ENCODE measurements at places on chromosomes 4 and X.

GRCh38 chr4:67700116-67700737 lies 728 bp downstream of the UBA6 start:
- DNase-seq: no peak

- DNase-seq: no peak
These were observed 277.7 kb downstream of the ARAP2 start for GRCh38 chr4:35966566-35966965.

GRCh38 chrX:49988143-49988542 lies 65.7 kb downstream of the CLCN5 start:
- DNase-seq: no peak

DNA sequence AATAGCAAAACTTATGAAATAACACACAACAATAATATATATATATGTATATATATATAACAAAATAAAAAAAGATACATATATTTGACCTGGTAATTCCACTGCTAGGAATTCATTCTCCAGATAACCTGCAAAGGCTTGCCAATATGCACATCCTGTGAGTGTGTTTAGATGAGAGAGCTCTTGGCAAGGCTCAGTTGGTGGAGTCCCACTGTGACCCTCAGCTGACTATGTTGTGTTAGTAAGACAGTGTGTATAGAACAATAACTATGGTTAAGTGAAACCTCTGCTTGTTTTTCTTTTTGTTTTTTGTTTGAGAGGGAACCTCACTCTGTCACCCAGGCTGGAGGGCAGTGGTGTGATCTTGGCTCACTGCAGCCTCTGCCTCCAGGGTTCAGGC lies 39.5 kb upstream of the RBMX start:
- DNase-seq: no peak

- DNase-seq: no peak
These were observed 1.2 kb downstream of the CORIN start for GRCh38 chr4:47836641-47837093.

- DNase-seq: no peak
These were observed 233.8 kb upstream of the LDB2 start for GRCh38 chr4:17132226-17132625.
